Stimulated activated CD8-positive, alpha-beta memory T cell treated with anti-CD3 and anti-CD28 coated beads, Interleukin-2, amount 100 ng/mL, for 1 hour (primary cell): ENCODE measurements at places on chromosomes 5 and 9.

DNA sequence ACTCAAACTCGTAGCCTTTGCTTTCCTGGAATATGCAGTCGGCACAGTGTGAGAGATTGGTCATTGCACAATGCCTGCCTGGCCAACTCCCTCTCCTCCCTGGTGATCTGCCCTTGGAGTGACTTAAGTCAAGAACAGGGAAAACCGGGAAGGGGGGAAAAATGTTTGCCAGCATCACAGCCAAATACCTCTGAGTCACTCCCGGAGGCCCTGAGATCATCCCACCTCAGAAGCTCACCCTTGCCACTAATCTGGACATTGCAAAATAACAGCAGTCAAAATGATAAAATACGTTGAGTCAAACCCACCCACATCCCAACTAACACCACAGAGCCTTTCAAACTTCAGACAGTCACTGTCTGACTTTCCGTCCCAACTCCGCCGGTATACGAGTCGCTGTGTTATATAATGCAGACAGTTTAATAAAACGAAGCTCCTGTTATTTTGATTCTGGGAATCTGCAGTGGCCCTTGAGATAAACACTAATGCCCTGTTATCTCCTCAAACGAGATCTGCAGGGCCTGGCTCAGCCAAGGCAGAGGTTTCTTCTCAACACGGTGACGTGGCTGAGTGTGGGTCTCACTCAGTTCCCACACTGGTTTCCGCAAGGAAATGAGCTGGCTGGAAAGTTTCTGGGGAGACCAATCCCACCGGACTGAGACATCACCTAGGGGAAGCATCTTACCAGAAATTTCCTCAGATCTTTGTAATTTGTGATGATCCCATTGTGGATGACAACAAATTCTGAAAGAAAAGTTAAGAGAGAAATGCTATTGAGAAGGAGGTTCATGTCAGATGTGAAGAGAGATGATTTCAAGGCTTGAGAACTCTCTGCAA is 22.1 kb downstream of the GFPT2 start:
- no peak for DNase-seq

GRCh38 chr9:116608064-116608463 is 79.0 kb upstream of the TRIM32 start:
- no peak for DNase-seq

- DNase-seq: no peak
Observed at GRCh38 chr9:93236541-93237206, 52.7 kb downstream of the WNK2 start.

DNA sequence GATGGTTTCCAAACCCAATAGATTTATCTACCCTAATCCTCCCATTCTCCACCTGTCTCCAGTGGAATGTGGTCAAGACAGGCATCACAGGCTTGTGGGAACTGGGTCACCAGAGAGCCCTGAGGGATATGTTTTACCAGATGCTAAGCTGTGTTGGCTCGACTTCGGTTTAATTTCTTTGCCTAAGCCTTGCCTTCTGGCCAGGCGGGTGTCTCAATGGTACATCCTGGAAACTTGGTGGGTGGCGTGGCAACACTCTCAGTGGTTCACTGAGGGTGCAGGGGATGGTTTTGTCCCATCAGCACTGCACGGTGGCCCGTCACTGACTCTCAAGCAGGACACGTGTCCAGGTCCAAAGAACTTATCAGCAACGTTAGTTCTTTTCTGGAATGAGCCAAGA is 192.2 kb downstream of the TENT4A start:
- DNase-seq: no peak

DNA sequence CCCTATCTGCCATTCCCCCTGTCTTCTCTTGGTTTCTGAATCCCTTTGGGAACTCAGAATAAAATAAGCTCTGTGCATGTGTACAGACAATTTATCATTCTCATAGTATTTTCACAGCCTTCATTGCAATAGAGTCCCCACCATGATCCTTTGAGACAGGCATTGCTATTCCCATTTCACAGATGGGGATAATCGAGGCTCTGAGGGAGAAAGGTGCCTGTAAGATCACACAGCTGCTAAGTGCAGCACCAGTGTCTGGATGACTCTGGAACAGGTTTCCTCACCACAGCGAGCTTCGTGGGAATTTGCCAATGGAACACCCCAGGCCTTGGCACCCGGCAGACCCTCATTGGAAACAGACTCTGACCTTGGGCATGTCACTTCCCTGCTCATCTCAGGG is 293.6 kb downstream of the NSG2 start:
- no peak for DNase-seq

- DNase-seq: no peak
Observed at GRCh38 chr9:16425562-16426231, 444.8 kb downstream of the BNC2 start.

GRCh38 chr5:170296935-170297588 is 515 bp downstream of the LCP2 start:
- DNase-seq: no peak

- DNase-seq: no peak
Observed at GRCh38 chr5:112381521-112381920, 37.6 kb downstream of the EPB41L4A start.

- no peak for DNase-seq
Observed at GRCh38 chr9:116589392-116590354, 97.4 kb upstream of the TRIM32 start.

GRCh38 chr5:36494841-36495601 is 111.4 kb upstream of the SLC1A3 start:
- DNase-seq: no peak

DNA sequence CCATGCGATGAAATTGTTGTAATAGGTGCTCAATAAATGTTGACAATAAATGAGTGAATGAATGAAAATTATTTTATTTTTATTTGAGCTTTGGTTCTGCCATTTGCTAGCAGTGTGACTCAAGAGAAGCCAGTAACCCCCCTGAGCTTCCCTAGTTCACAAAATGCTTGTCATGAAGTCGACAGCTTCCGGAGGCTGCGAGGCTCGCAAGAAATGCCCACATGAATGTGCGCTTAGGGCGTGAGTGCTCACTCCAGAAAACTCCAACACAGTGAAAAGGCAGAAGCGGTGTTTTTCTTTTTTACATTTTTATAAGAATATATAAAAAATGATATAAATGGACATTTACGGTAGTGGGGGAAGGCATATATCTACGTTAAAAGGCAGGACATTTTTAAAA is 26.5 kb downstream of the CDKN2A start:
- DNase-seq: no peak

DNA sequence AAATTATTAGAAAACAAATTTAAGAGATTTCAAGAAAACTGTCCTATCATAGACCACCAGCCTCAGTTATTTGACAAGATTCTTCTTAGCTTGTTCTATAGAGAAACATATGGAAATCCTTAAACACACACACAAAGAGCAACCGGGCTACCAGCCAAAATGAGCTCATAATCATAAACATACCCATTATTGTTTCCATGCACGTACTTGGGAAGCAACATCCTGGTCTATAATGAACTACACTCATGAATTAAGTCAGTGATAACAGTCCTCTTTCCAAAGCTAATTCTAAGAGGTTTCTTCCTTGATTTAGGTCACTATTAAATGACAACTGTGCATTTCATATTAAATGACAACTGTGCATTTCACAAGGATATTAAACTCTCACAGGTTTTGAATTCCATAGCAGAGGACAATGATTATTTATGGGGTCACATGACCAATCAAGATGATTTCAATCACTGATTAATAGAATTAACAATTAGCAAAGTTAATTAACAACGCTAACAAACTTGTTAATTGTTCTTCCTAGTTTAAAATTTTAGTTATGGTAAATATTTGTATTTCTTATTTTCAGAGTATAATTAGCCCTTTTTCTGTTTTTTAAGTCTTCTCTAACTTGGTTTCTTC is 77.0 kb downstream of the OXCT1 start:
- no peak for DNase-seq

- no peak for DNase-seq
Observed at GRCh38 chr9:93054758-93055704, 3.5 kb upstream of the SUSD3 start.

DNA sequence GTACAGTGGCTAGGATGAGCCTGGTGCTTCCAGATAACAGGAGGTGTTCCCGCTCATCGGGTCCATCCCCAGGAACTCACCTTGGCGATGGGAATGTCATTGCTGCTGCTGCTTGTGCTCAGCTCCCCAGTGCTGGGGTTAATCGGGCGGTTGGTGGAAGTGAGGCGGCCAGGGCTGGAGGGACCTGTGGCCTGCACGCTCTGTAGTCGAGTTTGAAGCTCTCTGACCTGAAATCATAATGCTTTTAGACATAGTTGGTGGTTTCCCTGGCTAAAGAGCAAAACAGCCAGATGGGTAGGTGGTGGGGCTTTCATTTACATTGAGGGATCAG is 108.5 kb downstream of the DCP2 start:
- no peak for DNase-seq

DNA sequence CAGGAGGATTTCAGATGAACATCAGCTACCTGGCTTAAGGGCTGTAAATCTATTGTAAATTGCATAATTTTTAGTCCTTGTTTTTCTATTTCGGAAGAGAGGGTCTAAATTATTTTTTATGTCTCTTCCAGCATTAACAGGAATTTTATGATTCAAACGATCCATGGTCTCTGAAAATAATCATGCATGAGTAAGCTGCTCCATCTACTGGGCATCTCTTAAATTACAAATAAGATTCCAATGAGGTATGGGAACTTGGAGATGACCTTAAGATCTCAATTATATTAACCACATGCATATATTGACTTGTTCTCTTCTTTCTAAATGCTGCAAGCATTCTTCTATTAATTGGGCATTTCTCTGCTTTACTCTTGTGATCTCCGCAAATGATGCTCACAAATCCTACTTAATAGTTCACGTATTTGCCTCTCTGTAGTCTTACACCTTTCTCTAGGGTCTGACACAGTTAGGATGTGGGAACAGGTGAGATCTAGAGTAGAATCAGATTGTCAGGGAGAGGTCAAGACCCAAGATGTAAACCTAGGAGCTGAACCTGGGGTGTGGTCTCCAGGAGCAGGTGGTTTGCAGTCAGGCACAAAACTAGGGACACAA is 86.9 kb downstream of the NUDT12 start:
- no peak for DNase-seq

GRCh38 chr9:92746567-92747458 is 17.8 kb downstream of the BICD2 start:
- DNase-seq: no peak

DNA sequence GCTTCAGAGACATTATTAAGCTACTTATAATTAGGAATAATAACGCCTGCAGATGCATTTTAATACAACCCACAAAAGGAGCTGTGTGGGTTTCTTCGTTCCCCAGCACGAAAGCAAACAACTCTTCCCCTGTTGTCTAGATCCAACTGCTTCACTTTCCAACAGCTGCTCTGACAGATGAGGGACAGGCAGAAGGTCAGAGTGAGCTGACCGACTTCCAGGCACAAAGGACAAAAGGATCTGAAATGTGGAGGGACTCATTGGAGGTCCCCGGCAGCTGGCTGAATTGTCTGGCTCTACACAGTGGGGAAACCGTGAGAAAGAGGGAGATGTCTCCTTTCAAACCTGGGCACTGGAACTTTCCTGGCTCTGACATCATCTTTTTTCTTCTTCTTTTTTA is 79.1 kb upstream of the ALDH1B1 start:
- no peak for DNase-seq

GRCh38 chr5:66553368-66553912 is 42.8 kb upstream of the MAST4 start:
- no peak for DNase-seq

DNA sequence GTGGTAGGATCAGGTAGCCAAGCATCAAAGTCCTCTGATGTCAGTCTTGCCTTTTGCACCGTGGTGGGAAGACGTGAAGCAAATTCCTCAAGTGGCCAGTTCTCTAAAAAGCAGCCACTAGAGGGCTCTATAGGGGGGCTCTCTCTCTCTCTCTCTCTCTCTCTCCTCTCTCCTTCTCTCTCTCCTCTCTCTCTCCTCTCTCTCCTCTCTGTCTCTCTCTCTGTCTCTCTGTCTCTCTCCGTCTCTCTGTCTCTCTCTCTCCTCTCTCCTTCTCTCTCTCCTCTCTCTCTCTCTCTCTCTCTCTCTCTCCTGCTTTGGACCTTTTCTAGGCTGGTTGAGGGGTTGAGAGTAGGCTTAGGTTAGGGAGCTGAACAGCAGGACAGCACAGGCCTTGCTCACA is 13.9 kb upstream of the OSMR start:
- DNase-seq: no peak

- no peak for DNase-seq
Observed at GRCh38 chr9:34898846-34899245, 59.2 kb upstream of the PHF24 start.

GRCh38 chr9:79477955-79478771 is 93.6 kb upstream of the TLE4 start:
- no peak for DNase-seq

DNA sequence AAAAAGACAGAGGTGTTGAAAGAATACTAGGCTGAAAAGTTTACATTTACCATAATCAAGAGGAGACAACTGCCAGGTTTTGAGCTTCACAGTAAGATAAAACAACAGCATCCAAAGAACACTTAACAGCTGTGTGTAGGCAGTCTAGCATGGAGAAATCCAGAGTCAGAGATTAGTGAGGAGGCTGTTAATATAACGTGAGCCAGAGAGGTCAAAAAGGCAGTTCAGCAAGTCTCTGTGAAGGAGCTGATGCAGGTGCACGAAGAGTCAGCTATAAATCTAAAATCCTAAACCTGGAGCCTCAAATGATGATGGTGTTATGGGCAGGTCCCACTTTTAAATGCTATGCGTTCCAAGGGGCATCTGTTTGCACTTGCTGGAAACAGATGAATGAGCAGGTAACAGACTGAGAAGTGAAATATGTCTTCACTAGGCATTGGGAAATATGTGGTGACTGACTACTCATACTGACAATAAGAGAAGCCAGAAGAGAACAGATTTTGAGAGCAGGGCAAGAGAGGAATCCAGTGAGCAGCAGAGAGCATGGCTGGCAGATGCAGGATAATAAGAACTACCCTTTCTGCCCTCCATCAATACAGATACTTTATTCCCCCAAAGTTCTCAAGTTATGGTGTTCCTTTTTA is 8.7 kb downstream of the APTX start:
- no peak for DNase-seq

DNA sequence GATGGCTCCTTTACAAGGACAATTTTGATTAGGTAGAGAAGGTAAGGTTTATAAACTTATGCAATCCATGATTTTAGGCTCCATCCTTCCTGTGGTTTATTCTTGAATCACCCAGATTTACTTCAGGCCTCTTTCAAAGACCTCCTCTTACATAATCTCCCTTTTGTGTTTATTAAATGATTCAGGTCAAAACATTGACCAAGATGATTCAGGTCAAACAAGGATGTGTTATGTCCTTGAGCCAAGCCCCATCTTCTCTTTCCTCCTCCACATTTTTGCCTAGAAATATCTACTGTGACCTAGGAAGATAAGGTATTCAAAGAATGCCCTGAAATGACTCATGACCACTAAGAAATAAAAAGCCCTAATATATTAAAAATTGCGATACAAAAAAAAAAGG is 31.8 kb upstream of the TLR4 start:
- DNase-seq: no peak

- DNase-seq: no peak
Observed at GRCh38 chr9:115957585-115957984, 196.0 kb upstream of the PAPPA start.

DNA sequence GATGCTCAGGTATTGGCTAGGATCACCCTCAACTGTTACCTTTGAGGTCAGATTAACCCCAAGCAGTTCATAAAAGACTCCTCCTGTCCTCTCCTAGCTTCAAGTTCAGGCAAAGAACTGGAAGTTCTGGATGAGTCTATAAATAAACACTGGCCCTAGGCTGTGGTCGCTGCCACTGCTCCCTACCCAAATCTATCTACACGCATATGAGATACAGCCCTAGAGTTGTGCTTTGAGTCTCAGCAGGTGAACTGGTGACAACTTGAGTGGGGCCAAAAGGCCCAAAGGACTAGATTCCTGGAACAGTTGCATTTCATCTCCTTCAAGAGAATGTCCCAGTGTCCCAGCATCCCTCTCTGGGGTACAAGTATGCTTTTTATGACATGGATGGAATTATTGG is 62.6 kb downstream of the SAXO1 start:
- no peak for DNase-seq
